ENCODE measurements at places on chromosomes 6 and 20.

DNA sequence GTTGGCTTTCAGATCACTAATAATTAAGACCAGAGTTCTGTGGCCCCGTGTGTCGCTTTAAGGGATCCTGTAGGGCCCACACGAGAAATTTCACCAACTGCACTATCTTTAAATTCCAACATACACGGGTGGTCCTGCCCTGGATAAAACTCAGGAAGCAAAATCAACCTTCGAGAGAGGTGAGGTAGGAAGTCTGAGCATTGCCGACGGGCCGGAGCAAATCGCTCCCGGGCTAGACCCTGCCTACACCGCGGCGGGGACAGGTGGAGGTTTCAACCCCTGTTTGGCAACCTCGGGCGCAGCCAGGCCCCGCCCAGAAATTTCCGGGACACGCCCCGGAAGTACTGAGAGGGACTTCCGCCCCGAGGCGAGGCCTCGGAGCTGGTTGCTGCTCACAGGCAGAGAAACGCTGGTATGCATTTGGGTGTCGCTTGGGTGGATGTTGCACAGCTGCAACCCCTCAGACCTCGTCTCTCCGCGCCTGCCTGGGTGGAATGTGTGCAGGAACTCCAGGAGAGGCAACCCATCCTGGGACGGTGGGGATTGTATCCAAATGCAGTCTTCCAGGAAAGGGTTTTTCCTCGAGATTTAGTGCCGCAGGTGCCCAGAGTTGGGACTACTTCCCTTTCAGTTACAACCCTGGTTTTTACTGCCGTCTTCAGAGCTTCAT lies 19.9 kb downstream of the ZKSCAN8 start:
- DNase-seq: peak; percentile 83

GRCh38 chr20:9141070-9141469 lies 72.2 kb downstream of the PLCB4 start:
- no peak for DNase-seq

DNA sequence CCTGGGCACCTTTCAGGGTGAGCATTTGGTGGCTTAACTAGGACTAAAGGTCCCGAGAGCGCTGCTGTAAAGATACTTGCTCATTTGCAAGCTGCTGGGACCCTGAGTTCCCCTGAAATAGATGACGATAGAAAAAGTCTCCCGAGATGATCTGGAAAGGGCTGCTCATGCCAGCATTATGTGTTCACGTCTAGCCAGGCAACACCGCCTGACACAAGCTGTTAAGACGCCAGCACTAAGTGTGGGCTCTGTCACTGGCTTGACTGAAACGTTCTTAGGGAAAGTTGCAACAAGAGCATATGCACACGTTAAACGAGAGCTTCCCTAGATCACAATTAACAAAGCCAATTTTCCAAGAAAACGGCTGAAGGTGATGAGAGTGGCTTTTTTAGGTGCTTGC lies 113.7 kb downstream of the SLC23A2 start:
- DNase-seq: no peak

DNA sequence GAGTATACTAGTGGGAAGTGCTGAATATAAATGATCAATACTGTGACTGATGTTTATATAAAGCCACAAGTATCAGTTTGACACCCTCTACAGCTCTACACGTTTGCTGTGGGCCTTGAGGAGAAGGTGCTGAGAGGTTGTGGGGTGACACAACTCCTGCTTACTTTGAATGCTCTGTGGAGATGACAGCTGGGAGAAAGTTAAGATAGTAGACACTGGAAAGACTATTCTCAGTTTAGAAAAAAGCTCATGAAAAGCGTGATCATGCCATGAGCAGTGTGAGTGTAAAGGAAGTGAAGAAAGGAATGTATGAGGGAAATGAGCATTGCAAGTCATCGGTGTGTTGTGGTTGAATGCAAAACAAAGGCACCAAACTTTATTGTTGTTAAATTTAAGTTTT lies 215.8 kb downstream of the UTRN start:
- no peak for DNase-seq

DNA sequence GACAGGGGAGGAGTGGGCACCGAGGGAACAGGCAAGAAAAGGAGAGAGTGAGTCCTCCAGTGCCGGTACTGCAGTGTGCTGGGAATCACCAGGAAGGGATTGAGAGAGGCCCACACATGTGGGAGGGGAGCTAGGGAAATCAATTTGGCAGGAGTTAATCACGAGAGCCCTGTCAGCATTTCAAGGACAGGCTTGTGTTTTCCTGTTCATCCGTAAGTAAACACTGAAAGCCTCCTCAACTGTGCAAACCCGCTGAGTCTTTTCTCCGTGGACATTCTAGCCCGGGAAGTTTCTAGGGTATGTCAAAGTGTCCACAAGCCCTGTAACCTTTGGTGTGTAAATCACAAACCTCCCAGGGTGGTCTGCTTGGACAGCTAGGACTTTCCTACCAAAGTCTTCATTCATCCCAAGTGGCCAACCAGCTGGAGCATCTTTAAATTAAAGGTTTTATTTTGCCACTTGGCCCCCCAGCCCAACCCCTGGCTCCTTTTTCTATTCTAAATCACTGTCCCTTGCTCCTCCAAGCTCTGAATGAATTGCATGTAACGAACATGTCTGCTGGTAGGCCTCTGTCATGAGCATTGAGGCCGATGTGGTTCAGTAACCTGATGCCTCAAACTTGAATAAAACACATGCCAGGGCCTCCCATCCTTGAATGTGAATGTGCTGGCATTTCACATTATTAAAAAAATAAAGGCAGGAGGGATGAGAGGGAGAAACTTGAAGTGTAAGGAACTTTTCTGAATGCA lies 149.1 kb downstream of the ZNF217 start:
- DNase-seq: peak; percentile 61

- DNase-seq: no peak
Measured at GRCh38 chr6:85675030-85675819, 32.5 kb upstream of the SYNCRIP start.

- DNase-seq: no peak
Measured at GRCh38 chr20:38355161-38356012, 9.1 kb downstream of the LBP start.

DNA sequence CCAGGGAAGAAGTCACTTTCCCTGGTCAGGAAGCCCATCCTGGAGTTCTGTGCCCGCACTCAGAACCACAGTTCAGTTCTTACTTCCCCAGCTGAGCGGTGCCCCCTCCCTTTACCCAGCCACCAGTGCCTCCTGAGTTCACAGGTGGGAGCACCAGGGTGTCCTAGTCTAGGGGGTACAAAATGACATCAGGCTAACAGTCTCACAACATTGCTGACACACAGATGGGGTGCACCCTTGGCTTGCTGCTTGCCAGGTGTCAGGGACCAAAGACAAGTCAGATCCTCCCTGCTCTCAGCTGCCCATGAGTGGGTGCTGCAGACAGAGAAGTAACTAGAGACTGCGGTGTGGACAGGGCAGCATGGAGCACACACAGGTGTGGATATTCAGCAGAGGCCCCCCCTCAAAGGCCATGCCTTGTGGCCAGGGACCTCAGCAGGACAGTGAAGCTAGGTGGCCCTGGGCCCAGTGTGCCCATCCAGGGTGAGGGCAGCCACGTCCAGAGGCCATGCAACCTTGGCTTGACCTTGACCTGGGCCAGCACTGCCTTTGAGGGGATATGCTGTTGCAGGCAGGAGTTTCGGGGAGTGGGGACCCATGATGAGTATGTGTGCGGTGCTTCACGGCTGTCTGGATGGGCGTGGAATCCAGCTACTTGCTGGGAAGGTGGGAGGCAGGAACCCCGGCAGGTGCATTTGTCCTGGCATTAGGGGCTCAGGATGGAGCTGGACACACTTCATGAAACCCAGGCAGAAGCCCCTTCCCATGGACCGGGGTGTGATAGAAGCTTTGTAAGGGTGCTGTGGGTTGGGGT lies 110.4 kb upstream of the FRMD1 start:
- DNase-seq: no peak

DNA sequence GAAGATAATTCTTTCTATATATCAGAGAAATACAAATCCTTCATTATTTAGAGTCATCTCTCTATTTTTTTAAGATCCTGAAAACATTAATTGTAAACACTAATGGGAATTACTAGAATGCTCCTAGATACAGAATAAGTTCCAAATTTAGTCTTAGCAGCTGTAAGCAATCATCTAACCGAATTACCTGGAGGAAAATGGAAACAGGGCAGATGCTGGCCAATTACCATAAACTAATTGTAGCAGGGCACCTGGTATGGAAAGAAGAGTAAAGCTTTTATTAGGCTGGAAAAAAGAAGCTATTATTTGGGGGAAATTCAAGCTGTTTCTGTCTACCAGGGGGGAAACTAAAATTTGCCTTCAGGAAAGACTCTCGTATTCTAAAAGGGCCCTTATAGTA lies 257.5 kb downstream of the MMUT start:
- DNase-seq: no peak

DNA sequence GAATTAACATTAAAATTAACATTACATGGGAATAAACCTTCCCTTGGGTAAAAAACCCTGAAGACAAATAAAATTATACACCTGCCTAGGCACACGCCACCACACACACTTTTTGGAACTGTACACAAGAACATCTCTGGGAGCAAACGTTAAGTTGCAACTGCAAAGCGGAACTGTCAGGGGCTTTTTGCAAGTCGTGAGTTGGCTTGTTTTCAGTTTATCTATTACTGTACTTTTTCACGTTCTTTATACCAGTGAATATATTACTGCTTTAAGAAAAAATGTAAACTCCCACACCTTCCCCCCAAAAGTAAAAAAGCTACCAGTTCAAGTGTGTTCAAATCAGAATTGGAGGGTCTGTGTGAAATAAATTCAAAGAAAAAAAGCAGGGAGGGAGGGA lies 65.5 kb upstream of the NFATC2 start:
- DNase-seq: no peak

DNA sequence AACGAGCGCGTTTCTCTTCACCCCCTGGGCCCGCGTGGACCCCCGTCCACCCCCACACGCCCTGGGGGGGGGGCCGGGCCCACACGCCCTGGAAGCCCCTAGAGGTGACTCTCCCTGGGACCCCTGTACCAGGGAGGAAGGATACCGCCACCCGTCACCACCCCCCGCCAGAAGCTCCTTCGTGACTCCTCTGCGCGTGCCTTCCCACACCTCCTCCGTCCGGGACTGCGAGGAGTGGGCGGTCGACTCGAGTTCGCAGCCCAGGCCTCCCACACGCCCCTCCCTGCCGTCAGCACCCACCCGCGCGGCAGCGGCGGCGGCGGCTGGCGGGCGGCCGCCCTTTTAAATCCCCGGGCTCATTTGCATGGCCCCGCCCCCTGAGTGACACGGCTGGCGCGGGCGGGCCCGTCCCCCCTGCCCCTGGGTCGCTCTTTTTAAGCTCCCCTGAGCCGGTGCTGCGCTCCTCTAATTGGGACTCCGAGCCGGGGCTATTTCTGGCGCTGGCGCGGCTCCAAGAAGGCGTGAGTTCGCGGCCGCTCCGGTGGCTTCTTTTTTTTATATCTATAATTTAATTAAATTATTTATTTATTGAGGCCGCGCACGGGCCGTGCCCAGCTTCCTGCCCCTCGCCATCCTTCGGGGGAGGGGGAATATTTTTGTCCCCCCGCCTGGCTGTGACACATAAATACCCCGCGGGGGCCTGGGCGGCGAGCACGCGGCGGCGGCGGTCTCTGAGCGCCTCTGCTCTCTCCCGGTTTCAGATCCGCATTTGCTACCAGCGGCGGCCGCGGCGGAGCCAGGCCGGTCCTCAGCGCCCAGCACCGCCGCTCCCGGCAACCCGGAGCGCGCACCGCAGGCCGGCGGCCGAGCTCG lies at the start of gene HMGA1:
Gene HMGA1, plus strand, starts transcription at position 431 of the 873 bp plus-strand sequence. CDS start 3,908 bp downstream, outside the sequence.
- peak; percentile 86 for DNase-seq

GRCh38 chr6:37177935-37178517 lies 8.1 kb downstream of the PIM1 start:
- DNase-seq: no peak

DNA sequence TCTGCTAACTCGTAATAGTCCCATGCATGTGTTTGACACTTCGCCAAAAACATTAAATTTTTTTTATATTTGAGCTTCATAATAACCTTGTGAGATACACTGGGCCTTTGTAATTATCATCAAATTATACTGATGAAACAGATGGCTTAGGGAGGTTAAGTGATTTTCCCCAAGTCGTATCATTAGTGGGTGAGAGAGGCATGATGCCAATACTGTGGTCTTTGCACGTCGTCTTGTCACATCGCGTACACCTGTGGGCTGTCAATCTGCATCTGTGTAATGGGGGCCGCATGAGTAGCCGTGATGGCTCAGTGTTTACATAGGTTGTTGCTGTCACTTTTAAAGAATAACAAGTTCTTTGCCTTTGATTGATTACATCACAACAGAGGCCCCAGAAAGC lies 1.7 kb downstream of the PRL start:
- DNase-seq: no peak
